ENCODE measurements at places on chromosomes 2 and 18. TPM values are rescaled to one million over a fixed set of nuclear protein-coding genes. Genes with fewer than 3 reads are reported as not detected.
A peak's percentile ranks its signal among the peaks of the same experiment; 100 is the strongest.

NTSR2 gene
- not detected for total RNA-seq

TMEM178A gene
- 4.2 TPM for total RNA-seq

ERMN gene
- 0.49 TPM for total RNA-seq

HOXD3 gene
- total RNA-seq: not detected

CEBPZOS gene
- total RNA-seq: 32.3 TPM

CMPK2 gene
- total RNA-seq: 19.5 TPM

EPAS1 gene
- total RNA-seq: 1,148 TPM

GRCh38 chr18:62521082-62521481, 1.7 kb upstream of the ZCCHC2 start:
- H3K4me3 ChIP-seq: no peak overlapping the region
- no peaks in the 10 kb centered on the region for H3K27me3 ChIP-seq
- H3K4me1 ChIP-seq: peaks cover 8% of the 10 kb centered on the region

DNA sequence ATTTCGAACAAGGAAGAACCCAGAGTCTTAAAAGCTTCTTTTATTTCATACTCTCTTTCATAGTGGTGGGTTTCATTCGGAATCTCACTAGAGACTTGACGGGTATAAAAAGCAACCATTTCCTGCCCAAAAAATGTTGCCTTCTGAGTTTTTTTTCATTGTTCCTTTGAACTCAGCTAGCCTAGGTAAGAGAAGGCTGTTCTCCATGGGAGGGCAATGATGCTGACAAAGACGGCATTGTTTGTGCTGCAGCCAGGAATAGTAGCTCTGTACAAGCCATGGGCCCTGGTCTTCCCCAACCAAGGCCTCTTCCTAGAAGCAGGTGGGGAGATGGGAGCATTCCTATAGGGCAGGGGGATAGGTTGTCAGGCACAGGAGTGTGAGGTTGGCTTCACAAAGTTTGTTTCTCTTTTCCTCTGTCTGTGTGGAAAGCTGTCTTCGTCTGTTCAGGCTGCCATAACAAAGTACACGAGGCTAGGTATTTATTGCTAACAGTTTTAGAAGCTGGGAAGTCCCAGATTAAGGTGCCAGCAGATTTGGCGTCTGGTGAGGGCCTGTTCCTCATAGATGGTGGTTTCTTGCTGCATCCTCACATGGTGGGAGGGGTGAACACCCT, 405.1 kb downstream of the NBAS start:
- no peak overlapping the region for H3K4me3 ChIP-seq
- H3K27me3 ChIP-seq: no peaks in the 10 kb centered on the region
- H3K4me1 ChIP-seq: peaks cover 5% of the 10 kb centered on the region
- H3K36me3 ChIP-seq: no peaks in the 10 kb centered on the region

GRCh38 chr2:108423502-108424251, 25.3 kb upstream of the GCC2 start:
- H3K4me1 ChIP-seq: no peaks in the 10 kb centered on the region
- H3K4me3 ChIP-seq: no peak overlapping the region
- no peaks in the 10 kb centered on the region for H3K27me3 ChIP-seq

DNA sequence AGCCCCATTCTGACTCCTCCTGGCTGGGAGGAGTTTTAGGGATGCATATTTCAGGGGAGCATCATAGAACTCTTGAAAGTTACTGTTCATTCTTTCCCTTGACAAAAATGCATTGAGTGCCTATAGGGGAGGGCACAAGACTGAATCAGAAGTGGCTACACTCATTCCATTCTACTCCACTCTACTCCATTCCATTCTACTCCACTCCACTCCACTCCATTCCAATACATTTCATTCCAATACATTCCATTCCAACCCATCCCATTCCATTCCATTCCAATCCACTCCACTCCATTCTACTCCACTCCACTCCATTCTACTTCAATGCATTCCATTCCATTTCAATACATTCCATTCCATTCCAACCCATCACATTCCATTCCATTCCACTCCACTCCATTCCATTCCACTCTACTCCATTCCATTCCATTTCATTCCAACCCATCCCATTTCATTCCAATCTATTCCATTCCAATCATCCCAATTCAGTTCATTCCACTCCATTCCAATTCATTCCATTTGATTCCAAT, 110.8 kb downstream of the LOXHD1 start:
- no peak overlapping the region for H3K27ac ChIP-seq
- H3K27me3 ChIP-seq: no peaks in the 10 kb centered on the region
- H3K36me3 ChIP-seq: no peaks in the 10 kb centered on the region
- H3K4me1 ChIP-seq: no peaks in the 10 kb centered on the region

DNA sequence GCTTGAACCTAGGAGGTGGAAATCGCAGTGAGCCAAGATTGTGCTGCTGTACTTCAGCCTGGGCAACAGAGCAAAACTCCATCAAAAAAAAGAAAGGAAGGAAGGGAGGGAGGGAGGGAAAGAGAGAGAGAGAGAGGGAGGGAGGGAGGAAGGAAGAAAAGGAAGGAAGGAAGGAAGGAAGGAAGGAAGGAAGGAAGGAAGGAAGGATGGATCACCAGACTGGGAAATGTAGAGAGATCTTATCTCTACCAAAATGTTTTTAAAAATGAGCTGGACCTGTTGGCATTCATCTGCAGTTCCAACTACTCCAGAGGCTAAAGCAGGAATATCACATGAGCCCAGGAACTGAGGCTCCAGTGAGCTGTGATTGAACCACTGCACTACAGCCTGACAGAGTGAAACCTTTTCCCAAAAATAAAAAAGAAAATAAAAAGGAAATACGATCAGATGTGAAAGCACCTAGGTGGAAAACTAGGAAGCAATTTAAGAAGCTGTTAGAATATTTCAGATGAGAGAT, 239.4 kb downstream of the CDH7 start:
- DNase-seq: no peak
- no peaks in the 10 kb centered on the region for H3K4me1 ChIP-seq
- no peak overlapping the region for H3K4me3 ChIP-seq
- H3K36me3 ChIP-seq: no peaks in the 10 kb centered on the region
- no peaks in the 10 kb centered on the region for H3K27me3 ChIP-seq

- no peaks in the 10 kb centered on the region for H3K27me3 ChIP-seq
- no peak overlapping the region for H3K27ac ChIP-seq
- no peaks in the 10 kb centered on the region for H3K36me3 ChIP-seq
Measured at GRCh38 chr2:191957996-191958860, 111.3 kb upstream of the CAVIN2 start.

DNA sequence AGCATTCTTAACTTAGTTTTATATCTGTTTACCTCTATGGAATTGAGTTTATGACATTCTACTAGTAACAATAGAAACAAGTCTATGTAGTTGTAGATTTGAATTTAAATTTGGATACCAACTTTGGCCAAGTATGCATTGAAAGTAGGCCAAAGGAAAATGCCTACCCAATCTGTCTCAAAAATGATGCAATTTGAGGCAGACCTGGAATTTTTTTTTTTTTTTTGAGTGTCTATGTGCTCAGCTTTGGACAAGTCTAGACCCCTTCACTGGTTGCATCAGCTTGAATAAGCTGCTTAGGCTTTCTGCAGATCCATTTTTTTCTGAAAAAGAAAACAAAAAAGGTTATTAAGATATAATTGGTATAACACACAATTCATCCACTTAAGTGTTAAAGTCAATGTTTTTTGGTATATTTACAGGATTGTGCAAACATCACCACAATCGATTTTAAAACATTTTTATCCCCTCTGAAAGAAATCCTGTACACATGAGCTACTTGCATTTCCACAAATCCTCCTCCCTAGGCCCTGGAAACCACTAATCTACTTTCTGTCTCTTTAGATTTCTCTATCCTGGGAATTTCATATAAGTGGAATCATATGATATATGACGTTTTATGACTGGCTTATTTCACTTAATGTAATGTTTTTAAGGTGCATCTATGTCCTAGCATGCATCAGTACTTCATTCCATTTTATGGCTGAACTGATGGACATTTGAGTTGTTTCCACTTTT, 185.1 kb upstream of the CCDC68 start:
- H3K4me1 ChIP-seq: no peaks in the 10 kb centered on the region
- no peaks in the 10 kb centered on the region for H3K36me3 ChIP-seq
- no peak overlapping the region for H3K27ac ChIP-seq
- no peak overlapping the region for H3K4me3 ChIP-seq

- no peak overlapping the region for H3K4me3 ChIP-seq
- H3K27me3 ChIP-seq: no peaks in the 10 kb centered on the region
- H3K27ac ChIP-seq: no peak overlapping the region
- no peaks in the 10 kb centered on the region for H3K4me1 ChIP-seq
- peak; percentile 73 for DNase-seq
Measured at GRCh38 chr18:62611453-62612288, 88.8 kb downstream of the ZCCHC2 start.

- H3K4me1 ChIP-seq: peaks cover 14% of the 10 kb centered on the region
- H3K4me3 ChIP-seq: peak overlapping the region; percentile 93
- H3K27ac ChIP-seq: peak overlapping the region; percentile 97
- no peak for DNase-seq
- H3K36me3 ChIP-seq: no peaks in the 10 kb centered on the region
Measured at GRCh38 chr2:196167666-196168065, 3.7 kb downstream of the STK17B start.

GRCh38 chr18:31112804-31113203, 10.6 kb upstream of the DSC2 start:
- H3K27ac ChIP-seq: no peak overlapping the region
- H3K4me1 ChIP-seq: no peaks in the 10 kb centered on the region
- DNase-seq: no peak
- no peak overlapping the region for H3K4me3 ChIP-seq
- H3K36me3 ChIP-seq: no peaks in the 10 kb centered on the region

- no peaks in the 10 kb centered on the region for H3K27me3 ChIP-seq
- H3K36me3 ChIP-seq: no peaks in the 10 kb centered on the region
- no peaks in the 10 kb centered on the region for H3K4me1 ChIP-seq
- no peak overlapping the region for H3K27ac ChIP-seq
Measured at GRCh38 chr2:7904319-7904718, 777.5 kb upstream of the ID2 start.

- no peak overlapping the region for H3K4me3 ChIP-seq
- no peak for DNase-seq
- no peaks in the 10 kb centered on the region for H3K27me3 ChIP-seq
- no peaks in the 10 kb centered on the region for H3K36me3 ChIP-seq
- no peak overlapping the region for H3K27ac ChIP-seq
Measured at GRCh38 chr2:38224821-38225437, 149.0 kb upstream of the CYP1B1 start.

DNA sequence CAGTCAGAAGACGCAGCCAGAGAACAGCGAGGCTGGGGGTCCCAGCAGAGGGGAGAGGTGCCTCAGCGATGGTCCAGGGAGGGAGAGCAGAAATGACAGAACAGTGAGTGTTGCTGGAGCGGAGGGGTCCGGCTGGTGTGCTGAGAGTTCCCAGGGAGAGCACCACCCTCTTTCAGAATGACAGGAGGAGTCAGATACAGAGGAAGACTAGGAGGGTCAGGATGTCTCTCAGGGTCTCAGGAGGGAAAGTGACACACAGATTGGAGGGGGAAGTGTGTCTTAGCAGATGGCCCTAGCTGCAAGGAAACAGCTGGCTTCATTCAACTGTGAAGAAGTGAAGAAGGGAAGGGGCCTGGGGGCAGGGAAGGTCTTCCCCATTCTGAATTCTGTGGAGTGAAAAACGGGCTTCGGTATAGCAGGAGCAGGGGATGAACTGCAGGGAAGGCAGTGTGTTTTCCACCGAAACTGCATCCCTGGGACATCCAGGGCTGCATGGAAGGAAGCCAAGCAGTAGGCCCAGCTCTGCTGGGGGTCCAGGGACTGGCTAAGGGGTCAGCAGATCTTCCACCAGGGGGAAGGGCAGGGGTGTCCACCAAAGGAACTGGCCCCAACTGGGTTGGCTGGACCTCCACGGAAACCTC, 90.0 kb upstream of the OTOS start:
- H3K4me3 ChIP-seq: no peak overlapping the region
- DNase-seq: no peak
- H3K27me3 ChIP-seq: no peaks in the 10 kb centered on the region
- H3K27ac ChIP-seq: no peak overlapping the region
- no peaks in the 10 kb centered on the region for H3K36me3 ChIP-seq

DNA sequence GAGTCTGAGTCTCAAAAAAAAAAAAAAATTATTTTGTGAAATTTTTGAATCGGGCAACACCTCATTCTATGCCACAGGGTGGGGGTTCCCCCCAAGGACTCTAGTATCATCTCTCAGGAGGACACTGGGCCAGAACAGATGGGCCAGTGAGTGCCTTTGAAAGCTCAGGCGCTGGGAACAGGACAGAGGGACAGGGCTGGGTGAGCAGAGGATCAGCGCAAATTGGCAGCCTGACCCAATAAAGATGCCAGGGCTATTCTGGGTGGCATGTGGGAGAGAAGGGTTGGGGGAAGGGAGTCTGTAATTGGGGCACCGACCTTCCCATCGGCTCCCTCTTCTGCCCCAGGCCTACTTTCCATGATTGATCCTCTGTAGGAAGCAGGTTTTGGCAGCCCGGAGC, 44.0 kb downstream of the KIF3C start:
- no peaks in the 10 kb centered on the region for H3K27me3 ChIP-seq
- no peaks in the 10 kb centered on the region for H3K4me1 ChIP-seq
- no peak for DNase-seq

- no peak overlapping the region for H3K4me3 ChIP-seq
- DNase-seq: no peak
- no peak overlapping the region for H3K27ac ChIP-seq
- H3K4me1 ChIP-seq: no peaks in the 10 kb centered on the region
- H3K36me3 ChIP-seq: no peaks in the 10 kb centered on the region
Measured at GRCh38 chr2:209663139-209663538, 108.5 kb upstream of the UNC80 start.

- no peak overlapping the region for H3K4me3 ChIP-seq
- no peak for DNase-seq
Measured at GRCh38 chr2:10837298-10838266, 25.0 kb upstream of the PDIA6 start.

DNA sequence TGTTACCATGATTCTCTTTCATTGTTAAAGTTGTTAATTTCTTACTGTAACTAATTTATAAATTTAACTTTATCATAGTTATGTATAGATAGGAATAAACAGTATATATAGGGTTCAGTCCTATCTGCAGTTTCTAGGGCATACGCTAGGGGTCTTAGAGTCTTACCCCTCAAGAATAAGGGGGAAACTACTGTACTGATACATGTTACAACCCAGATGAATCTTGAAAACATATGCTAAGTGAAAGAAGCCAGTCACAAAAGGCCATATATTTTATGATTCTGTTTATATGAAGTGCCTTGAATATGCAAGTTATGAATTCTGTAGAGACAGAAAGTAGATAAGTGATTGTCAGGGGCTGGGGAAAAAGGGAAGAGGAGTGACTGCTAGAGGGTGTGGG, 52.4 kb downstream of the RTN4 start:
- no peak for DNase-seq
- H3K4me1 ChIP-seq: peaks cover 37% of the 10 kb centered on the region
- H3K4me3 ChIP-seq: no peak overlapping the region
- no peaks in the 10 kb centered on the region for H3K36me3 ChIP-seq
- no peak overlapping the region for H3K27ac ChIP-seq

DNA sequence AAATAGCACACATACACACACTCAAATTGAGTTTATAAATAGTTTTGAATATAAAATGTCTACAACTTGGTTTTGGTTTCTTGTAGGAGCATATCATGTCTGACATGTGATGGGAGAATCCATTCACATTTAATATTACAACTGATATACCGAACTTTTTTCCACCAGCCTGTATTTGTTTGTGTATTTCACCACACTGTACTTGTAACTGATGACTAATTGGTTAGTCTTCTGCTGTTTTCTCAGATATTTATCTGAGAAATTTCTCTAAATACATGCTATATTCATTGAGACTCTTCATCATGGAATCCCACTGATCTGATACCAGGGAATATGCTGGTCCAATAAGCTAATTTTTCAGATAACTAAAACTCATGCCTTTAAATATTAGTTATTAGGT, 56.3 kb upstream of the UBXN4 start:
- no peaks in the 10 kb centered on the region for H3K27me3 ChIP-seq
- H3K4me1 ChIP-seq: no peaks in the 10 kb centered on the region
- H3K4me3 ChIP-seq: no peak overlapping the region

- DNase-seq: no peak
- H3K4me1 ChIP-seq: no peaks in the 10 kb centered on the region
- H3K4me3 ChIP-seq: no peak overlapping the region
- H3K27me3 ChIP-seq: no peaks in the 10 kb centered on the region
- no peaks in the 10 kb centered on the region for H3K36me3 ChIP-seq
Measured at GRCh38 chr2:199554026-199554425, 96.3 kb upstream of the SATB2 start.
